NCI-H1436 (cell line): ENCODE measurements at places on chromosomes 12 and 14.

DNA sequence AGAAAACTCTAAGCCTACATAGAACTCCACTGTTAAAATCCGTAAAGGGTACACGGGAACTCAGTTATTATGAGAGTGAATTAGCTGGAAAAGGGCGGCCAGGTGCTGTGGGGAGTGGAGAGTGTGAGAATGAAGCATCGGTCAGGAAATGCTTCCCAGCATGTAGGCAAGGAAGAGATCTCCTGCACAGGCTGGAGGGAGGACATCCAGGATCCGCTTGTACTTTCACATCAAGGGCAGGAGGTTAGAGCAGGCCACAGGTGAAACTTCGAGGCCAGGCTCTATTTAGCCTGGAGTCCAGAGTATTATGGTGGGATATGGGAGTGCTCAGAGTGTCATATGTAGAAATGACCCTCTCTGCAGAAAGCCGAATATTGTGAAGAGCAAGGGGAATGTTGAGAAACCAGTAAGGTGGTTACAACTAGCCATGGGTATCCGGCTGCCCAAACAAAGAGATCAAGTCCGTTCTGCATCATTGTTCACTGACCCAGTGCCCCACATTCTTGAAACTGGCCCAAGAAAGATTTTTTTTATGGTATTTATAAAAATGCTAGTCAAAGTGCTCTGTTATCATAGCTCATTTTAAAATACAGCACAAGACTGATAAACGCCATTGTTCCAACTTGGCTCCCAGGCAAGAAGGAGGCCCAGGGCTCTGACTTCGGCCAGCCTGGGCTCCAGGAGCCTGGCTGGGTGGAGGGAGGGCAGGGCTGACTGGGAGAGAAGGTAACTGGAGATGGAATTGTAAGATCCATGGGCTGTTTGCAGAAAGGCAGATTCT is 79.4 kb upstream of the HIF1A start:
- DNase-seq, result no peak

- no peak for DNase-seq
Measured at GRCh38 chr14:102316338-102316742, 3.2 kb upstream of the ZNF839 start.

- DNase-seq, result peak; percentile 72
Measured at GRCh38 chr14:30354439-30354838, 204.5 kb upstream of the G2E3 start.

DNA sequence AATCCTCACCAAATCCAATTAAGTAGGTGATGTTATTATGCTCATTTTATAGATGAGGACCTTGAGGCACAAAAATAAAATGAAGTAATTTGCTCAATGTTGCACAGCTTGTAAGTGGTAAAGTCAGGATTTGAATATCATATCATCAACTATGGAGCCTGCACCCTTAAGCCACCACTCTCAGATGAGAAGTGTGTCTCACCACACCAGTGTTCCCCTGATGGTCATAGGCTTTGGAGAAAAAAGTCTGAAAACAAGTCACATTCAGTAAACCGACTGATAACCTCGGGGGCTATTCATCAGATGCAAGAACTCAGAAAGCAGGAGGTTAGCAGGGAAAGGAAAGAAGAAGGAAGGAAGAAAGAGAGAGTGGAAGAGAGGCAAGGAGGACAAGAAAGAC is 2.8 kb downstream of the TSHR start:
- DNase-seq, result no peak

DNA sequence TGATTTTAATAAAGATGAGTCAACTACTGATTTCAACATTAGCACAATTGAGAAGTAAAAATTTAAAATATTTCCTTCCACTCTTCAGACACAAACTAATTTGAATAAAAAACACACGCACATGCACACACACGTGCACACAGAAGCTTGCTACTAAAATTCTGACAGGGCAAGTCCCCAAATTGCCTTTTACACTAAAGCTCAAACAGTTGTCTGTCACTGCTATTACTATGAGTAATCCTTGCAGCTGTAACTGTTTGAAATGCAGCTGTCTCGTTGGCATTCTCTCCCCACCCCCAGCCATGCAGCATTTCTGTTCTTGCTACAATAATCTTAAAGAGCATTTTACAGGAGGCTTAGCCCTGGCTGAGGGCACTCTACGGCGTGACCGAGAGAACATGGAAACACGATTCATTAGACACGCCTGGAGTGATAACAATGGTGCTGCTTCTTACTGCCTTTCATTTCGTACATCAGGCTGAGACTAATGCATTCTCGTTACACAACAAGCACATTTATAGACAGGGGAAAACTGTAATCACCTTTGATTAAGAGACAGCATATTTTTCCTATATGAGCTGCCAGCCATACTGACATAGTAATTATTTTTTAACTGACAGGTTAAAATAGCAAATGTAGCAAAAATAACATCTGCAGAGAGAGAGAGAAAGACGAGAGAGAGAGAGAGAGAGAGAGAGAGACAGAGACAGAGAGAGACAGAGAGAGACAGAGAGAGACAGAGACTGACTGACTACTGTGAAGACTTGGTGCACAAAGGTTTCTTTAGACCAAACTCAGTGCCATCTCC is 153.8 kb downstream of the MED13L start:
- DNase-seq, result peak; percentile 84

DNA sequence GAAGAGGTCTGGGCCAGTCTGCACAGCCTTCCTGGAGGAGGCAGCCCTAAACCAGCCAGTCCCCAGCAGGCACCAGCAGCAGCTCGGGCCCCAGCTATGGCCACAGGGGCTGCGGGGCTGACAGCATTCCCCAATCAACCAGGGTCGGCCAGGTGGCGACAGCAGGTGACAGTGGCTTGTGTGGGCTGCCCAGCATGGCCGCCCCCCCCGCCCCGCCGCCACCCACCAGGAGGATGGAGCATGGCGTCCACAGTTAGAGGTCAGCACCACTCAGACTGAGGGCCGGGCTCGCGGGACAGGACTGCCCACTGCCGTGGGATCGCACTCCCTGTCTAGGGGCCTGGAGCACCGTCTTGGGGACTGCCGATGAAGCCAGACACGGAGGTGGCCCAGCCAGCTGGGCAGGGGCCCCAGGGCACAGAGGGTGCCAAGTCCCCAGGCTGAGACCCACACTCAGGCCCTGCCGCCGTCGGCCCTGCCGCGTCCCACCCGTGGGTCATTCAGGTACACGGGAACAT is 15.0 kb downstream of the AKT1 start:
- no peak for DNase-seq

- DNase-seq, result no peak
Measured at GRCh38 chr12:12975322-12976077, 23.5 kb upstream of the GPRC5D start.

- DNase-seq, result no peak
Measured at GRCh38 chr14:76675046-76675445, 86.2 kb upstream of the VASH1 start.

- no peak for DNase-seq
Measured at GRCh38 chr14:98961191-98961590, 310.8 kb downstream of the BCL11B start.

GRCh38 chr12:12069821-12070548 is 754 bp upstream of the BCL2L14 start:
- no peak for DNase-seq

- no peak for DNase-seq
Measured at GRCh38 chr12:12221560-12221959, 45.3 kb downstream of the LRP6 start.

- no peak for DNase-seq
Measured at GRCh38 chr14:63928744-63929174, 76.0 kb downstream of the SYNE2 start.

DNA sequence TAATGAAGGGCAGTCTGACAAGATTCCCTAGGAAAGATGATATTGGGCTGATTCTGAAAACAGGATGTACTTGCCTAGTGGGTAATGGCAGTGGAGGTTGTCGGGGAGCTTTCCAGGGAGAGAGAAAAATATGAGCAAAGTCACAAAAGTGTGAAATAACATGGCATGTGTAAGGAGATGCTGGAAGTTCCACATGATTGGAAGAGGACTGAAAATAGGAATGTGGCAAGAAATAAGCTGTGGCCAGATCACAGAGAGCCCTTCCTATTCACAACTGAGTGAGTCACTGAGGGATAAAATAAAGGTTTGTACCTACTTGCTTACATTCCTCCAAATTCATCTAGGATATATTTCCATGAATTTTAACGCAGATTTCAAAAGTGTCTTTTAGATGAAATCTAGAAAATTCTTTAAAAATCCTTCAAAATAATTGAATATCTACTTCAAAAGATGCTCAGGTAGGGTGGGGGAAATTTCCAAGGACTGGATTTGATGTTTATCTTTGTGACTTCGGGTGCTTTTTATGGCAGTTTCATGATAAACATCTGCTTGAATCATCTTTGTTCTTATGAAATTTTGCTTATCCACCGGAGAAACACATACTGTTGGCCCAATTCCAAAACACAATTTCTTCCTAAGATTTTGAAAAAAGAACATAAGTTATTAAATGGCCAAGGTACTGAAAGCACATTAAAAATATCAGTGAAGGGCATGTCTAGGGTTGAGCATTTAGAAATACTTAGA is 36.3 kb upstream of the SLC2A13 start:
- DNase-seq, result no peak

DNA sequence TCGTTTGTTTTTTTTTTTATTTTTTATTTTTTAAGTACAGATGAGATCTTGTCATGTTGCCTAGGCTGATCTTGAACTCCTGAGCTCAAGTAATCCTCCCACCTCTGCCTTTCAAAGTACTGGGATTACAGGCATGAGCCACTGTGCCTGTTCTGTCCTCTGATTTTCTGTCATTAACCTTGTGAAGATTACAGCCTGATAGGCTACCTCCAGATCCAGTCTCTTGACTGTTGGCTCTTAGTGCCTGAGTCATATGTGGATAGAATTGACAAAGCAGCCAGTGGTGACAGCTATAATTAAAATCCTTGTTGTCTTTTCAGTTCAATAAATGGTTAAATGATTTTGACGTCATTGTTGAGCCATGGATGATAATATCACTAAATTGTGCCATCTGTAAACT is 21.3 kb upstream of the REP15 start:
- no peak for DNase-seq

DNA sequence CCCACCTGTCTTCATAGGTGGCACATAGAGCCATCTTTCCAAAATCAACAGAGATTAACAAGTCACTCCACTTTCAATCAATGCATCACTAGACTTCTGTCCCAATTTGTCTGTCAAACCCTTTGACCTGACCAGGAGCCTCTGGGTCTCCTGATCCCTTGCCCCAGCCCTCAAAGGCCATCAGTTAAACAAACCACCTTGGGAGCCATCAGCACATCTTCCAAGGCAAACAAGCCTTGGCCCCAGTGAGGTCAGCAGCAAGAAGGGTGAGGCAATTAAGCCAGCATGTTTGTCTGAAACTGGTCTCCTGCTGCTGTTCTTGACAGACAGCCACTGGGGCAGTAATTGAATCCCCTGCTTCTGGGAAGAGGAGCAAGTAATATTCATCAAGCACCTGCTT is 742.8 kb upstream of the TBX3 start:
- DNase-seq, result no peak

- no peak for DNase-seq
Measured at GRCh38 chr14:96126783-96127271, 77.8 kb upstream of the BDKRB2 start.
